HuH-7 (cell line): ENCODE measurements at places on chromosomes 2 and 18.

GRCh38 chr2:224983712-224984554 lies 58.3 kb downstream of the DOCK10 start:
- no peak for DNase-seq

- no peak for DNase-seq
Observed at GRCh38 chr18:4353853-4354418, 101.2 kb downstream of the DLGAP1 start.

DNA sequence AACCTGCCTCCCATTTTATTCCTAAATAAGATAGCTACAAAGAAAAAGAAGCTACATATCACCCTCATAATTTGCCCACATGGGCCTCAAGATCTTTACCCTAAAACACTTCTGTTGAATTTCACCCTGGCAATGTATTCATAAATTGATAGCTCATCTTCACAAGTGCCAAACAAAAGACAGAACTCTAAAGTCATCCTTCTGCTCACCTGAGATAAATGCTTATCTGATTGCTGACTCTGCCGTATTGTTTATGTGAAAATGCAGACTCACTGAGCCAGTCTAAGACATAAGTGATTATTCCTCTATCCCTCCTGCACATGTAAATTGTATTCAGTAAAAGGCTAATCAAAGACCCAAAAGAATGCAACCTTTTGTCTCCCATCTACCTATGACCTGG lies 2.0 kb downstream of the RDH14 start:
- DNase-seq: no peak

DNA sequence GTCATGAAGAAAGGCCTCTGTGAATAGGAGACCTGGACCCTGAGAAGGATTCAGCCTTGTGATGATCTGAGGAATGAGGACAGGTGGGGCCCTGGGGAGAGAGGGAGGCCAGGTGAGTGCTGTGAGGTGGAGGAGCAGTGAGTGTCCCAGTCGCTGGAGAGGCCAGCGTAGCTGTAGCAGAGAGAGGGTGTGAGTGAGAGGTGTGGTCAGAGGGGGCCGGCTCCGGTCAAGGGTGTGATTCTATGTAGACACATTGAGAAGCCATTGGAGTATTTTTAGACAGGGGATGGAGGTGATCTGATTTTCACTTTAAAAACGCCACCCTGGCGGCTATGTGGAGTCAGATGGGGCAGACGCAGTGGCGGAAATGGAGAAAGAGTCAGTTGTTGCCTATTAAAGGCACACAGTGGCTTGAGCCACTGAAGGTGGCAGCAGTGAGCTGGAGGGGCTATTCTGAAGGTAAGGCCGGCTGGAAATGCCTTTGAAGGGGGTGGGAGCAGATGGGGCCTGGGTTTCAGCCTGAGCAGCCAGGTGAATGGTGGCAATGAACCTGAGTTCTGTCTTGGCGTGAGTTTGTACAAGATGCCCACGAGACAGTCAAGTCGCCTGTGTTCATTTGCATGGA lies 55.6 kb downstream of the GREB1 start:
- no peak for DNase-seq

DNA sequence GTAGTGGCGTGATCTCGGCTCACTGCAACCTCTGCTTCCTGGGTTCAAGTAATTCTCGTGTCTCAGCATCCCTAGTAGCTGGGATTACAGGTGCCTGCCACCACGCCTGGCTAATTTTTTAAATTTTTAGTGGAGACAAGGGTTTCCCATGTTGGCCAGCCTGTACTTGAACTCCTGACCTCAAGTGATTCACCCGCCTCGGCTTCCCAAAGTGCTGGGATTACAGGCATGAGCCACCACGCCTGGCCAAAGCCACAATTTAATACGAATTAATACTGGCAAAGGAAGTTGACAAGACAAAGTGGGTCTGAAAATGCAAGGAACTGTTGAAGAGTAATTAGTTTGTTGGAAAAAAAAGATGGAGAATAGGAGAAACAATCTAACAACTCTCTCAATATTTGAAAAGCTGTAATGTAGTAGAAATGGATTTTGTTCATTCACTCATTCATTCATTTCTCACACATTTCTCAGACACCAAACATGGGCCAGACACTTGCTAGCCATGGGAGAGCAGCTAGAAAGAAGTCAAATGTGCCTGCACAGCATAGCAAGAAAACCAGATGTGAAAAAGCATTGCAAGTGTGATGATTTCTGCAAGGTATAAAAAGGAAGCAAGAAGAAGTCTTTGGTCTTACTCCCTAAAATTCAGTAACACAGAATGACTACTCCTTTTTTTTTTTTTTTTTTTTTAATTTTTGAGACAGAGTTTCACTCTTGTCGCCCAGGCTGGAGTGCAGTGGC lies 39.4 kb upstream of the ATL2 start:
- no peak for DNase-seq

- no peak for DNase-seq
Observed at GRCh38 chr2:102318437-102318836, 7.1 kb downstream of the IL1RL1 start.

DNA sequence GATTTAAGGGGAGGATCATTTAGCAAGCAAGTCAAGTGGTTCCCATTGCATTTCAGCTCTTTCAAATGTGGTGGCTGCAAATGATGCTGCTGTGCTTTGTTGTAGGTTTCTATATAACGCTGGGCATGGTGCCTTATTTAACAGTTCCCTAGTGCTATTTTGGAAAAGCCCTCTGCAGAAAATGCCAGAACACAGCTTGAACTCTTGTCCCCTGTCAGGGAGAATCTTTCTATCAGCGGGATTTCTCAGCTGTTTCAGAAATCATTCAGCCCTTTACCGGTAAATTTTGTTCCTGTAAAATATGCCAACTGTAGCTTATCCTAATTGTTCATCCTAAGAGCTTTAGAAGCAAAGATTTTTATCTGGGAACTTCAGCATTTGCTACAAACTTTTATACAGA lies 77.8 kb upstream of the DTNA start:
- no peak for DNase-seq

- no peak for DNase-seq
Observed at GRCh38 chr18:21257386-21257785, 15.4 kb downstream of the GREB1L start.

DNA sequence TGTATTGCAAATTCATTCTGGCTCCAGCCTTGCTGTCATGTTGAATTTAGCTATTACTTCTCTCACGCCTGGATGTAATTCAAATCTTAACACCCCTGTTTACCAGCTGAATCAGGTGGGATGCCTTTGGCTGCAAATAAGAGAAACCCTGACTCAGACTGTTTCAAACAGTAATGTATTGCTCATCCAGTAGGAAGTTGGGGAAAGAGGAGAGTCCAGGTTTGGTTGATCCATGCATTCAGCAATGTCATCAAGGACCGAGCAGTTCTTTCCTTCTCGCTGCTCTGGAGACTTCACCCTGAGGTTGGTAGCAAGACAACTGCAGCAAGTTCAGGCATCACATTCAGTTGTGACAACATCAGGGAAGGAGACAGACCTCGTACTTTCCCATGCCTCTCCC lies 6.4 kb upstream of the DARS1 start:
- DNase-seq: no peak

- no peak for DNase-seq
Observed at GRCh38 chr18:79521416-79522205, 125.9 kb downstream of the NFATC1 start.

DNA sequence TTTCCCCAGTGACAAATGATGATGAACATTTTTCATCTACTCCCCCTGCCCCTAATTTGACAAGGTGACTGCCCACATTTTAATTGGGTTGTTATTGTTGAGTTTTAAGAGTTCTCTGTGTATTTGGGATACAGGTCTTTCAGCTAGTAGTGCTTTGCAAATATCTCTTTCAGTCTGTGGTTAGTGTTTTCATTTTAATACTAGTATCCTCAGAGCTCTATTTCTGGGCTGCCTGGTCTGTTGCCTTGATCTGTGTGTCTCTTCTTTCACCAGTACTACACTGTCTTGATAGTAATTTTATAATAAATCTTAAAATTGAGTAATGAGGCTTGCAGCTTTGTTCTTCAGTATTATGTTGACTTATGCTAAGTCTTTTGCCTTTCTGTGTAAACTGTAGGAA lies 19.7 kb downstream of the EIF5B start:
- no peak for DNase-seq

DNA sequence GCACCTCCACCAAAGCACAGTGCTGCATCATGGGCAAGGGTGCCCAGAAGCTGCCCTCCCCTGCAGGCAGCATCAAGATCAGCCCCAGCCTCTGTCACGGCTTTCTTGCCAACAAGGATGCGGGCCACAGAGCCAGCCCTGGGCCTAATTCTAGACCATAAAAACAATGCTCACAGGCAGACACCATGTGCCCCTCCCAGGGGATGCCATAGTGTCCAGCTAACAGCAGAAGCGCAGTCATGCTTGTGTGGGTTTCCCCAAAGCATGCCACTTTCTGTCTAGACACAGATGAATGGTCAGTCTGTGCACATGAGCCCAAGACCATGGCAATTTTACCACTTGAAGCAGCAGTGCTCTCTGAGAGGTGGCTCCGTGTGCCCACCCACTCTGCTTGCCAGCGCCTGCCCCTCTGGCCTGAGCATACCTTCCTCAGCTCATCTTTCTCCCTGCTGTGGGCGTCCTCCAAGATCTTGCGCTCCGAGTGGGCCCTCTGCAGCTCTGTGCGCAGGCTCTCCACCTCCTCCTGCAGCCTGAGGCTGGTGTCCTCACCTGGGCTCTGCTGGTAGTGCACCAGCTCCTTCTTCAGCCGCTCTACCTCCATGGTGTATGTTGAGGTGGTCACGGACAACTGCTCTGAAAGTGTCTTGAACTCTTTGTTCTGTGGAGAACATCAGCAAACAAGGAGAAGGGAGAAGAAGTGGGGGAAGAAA lies 81.3 kb upstream of the ACAA2 start:
- DNase-seq: no peak

GRCh38 chr2:12684471-12684936 lies 32.2 kb upstream of the TRIB2 start:
- no peak for DNase-seq

GRCh38 chr2:218394298-218395089 lies 5.2 kb upstream of the CTDSP1 start:
- DNase-seq: no peak

DNA sequence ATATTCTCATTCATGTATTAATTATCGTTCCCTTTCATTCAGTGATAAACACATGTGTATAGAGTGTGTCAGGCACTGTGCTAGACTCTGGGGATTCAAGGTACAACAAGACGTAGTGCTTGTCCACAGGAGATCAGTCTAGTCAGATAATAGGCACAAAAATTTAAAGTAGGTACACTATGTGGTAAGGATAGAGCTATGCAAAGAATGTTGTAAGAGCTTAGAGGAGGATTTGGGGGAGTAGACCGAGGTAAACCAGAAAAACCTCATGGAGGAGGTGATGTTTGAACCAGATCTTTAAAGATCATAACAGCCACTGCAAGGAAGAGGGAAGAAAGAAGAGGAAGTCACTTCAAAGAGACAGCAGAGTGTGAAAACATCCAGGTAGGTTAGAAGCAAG lies 256.9 kb upstream of the DDX18 start:
- DNase-seq: no peak
